Lower leg skin (tissue), 4 donors: ENCODE measurements at places on chromosomes 12 and 14. TPM values are rescaled to one million over a fixed set of nuclear protein-coding genes. Genes with fewer than 3 reads are reported as not detected.

DNA sequence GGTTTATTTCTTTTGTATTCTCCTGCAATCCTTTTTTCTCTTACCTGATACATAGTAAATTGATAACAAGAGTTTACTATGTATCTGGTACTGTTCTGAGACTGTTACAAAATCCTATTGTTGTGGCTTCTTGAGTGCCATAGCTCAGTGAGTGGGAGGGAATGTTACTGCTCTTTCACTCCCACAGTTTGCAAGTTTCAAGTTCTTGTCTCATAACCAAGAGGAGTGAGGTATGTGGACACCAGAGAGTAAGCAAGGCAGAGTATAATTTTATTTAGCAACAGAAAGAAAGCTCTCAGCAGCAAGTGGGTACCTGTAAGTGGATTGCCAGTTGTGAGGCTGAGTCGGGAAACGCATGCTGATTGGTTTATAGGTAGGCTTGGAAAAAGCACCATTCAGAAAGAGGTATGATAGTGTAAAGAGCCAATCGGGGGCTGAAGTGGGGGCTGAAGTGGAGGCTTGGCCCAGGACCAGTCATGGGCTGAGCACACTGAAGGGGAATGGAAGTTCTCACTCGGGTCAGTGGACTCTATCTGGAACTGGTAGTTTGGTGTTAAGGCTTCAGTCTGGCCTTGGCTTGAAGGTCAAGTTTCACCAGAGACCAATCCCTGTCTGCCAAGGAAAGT lies 850.8 kb downstream of the TMTC2 start:
- no peak for DNase-seq

Gene IFNG-AS1
- total RNA-seq = not detected

Gene PIK3C2G
- 26.6 TPM for total RNA-seq

Gene SLC25A3
- total RNA-seq = 467 TPM

GRCh38 chr12:22121224-22121623 lies 75.2 kb downstream of the CMAS start:
- DNase-seq = no peak

Gene GLIPR1L1
- not detected for total RNA-seq

DNA sequence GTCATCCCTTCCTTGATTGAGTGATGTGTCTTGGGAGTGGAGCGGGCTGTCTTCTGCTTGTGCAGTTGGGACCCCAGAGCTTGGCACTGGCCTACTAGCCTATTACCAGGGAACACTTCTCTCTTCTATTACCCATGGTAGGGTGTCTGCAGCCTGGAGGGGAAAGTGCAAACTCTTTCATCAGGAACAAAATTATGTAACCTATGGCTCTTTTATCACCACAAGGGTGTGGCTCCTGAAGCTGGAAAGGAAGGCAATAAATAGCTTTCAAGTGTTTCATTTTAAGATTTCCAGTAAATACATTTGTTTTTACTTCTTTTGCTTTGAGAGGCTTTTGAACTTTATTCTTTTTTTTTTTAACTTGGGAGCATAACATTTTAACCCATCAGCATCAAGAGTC lies 349.7 kb upstream of the FAR2 start:
- DNase-seq = no peak

Gene BRAP
- total RNA-seq = 23.0 TPM

- no peak for DNase-seq
Measured at GRCh38 chr14:37678916-37679315, 83.5 kb downstream of the TTC6 start.

GRCh38 chr14:80798878-80799277 lies 142.7 kb downstream of the CEP128 start:
- DNase-seq = no peak

Gene TMEM179
- total RNA-seq = not detected

Gene OR6C68
- total RNA-seq = not detected

GRCh38 chr14:85421186-85421877 lies 108.6 kb upstream of the FLRT2 start:
- no peak for DNase-seq
